ENCODE measurements at places on chromosomes 5 and 9.

DNA sequence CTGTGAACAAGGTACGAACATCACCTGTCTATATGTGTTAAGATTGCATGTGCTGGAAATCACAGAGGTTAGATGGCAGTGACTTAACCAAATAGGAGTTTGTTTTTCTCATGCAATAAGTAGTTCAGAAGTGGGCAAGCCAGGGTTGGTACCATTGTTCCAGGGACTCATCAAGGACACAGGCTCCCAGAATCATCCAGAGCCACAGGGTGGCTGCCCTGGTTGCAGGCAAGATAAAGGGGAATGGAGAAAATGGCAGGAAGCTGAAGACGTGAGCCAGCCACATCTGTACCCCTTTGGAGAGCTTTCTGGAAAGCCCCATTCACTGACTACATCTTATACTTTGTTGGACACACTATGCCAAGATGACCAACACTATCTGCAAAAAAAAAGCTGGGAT is 126.0 kb upstream of the IL12B start:
- no peak for DNase-seq

DNA sequence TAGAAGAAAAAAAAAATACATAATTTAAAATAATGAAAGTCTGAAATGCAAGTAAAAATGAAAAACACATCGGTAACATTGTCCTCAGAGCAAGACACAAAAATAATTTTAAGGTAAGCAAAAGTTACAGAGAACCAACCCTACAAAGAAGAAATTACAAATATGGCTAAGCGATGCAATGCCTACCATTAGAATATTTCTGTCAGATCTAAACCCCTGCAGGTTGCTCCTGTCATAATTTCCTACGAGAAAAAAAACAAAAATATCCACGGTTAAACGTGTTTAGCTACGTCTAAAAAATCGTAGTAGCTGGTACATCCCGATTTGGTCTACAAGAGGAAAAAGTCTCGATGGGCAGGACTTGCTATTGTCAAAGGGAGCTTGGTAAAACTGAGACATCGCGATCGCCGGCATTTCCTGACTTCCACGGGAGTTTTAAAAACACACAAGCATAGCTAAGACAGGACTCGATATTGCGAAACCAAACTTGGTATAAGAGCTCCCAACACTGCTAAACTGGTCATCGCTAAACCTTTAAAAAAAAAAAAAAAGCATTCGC is 1.1 kb upstream of the ANXA2R start:
- DNase-seq: no peak

GRCh38 chr5:179554981-179555380 is 4.6 kb downstream of the RUFY1 start:
- DNase-seq: no peak

DNA sequence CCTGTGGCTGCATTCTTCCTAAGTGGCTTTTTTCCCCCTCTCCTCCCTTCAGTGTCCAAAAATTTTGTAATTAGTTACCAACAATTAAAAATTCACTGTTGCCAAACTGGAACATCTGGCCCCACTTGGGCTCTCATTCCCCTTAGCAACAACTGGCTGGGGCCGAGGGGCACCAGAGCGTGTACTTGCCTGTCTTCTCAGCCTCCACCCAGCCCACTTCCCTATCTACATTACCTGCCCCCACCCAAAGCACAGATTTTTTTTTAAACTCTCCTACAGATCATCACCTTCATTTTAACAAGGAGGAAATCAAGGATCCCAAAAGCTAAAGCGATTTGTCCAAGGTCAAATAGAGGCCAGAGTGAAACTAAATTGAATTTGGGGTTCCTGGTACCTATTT is 278.8 kb downstream of the EBF1 start:
- no peak for DNase-seq

DNA sequence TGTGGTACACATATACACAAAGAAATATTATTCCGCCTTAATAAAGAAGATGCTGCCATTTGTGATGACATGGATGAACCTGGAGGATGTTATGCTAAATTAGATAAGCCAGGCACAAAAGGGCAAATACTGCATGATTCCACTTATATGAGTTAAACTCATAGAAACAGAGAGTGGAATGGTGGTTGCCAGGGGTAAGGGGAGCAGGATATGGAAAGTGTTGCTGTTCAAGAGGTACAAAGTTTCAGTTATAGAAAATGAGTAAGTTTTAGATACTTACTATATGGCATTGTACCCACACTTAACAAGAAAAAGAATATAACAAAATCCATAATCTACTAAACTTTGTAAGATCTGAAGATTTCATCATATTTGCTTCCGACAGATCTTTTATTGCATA is 252.2 kb downstream of the SYK start:
- no peak for DNase-seq

GRCh38 chr5:177370488-177371119 is 12.9 kb downstream of the RGS14 start:
- DNase-seq: no peak

DNA sequence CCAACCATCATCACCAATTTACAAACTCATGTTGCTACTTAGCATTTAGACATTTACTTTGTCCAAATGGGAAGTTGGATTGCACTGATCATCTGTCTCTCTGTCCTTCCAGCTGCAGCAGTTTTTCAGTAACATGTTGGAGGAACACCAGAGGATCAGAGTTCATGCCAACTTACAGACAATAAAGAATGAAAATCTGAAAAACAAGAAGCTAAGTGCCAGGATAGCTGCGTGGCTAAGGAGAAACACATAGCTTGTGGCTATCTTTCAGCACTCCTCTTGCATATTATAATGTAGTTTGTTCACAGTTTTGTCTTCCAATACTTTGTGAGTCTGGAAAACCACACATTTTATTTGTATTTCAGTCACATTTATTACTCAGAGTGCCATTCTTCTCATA is 6.4 kb upstream of the ARL14EPL start:
- DNase-seq: no peak

- no peak for DNase-seq
These were observed 39.9 kb upstream of the AKNA start for GRCh38 chr9:114427644-114428043.

DNA sequence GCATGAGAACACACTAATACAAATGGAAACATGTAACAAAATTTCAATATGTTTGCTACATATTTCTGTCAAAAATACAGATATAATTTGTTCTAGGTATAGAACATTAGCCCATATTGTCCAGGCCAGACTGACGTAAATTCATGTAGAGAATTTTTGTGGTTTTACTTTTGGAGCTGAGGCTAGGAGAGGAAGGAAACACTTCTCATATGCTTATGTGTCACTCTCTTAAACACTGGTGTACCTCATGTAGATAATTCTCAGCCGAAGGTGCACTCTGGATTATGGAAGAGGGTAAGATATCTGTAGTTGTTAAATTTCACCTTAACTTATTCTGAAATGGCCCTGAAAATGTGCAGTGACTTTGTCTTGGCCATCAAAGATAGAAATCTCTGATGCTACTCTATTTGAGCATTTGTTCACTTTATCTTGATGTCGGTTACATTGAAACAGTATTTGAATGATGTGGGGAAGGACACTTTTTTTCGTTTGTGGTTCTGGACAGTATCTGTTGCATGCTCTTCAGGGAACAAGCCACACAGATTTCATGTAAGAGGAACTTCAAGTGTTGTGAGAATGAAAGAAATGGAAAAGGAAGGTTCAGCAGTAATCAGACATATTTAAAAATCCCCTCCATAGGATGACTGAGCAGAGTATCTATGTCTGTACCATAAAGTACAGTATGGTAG is 202.7 kb downstream of the SPATA31D1 start:
- DNase-seq: no peak

DNA sequence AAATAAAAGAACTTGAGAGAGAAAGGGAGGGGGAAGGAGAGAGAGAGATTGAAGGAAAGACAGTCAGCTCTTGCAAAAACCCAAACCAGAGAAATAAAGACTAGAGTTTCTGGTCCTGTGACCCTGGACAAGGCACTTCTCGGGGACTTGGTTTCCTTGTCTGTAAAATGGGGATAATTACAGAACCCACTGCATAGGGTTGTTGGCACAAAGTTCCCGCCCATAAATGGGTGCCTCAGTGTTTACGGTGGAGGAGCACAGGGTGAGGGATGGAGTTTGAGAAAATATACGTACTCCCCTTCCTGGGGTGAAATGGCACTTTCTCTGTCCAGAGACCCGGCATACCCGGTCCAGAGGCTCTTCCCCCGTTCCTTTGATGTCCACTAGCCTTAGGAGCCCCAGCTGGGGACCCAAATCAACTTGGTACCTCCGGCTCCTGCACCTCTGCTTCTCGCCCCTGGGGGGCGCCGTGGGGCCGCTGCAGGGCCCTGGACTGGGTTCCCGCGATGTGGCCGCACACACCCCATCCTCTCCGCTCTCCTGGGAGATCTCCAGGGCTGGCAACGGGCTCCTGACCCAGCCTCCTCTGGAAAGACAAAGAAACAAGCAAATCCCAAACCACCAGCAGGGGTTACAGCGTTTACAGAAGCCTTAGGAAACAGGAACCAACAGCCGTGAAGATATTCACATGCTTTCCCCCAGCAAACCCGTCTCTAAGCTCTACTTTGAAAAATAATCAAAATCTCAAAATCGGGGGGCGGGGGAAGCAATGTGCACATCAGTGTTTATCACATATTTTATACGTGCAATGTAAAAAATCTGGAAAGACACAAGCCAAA is 26.3 kb downstream of the PTGES start:
- DNase-seq: peak; percentile 42

DNA sequence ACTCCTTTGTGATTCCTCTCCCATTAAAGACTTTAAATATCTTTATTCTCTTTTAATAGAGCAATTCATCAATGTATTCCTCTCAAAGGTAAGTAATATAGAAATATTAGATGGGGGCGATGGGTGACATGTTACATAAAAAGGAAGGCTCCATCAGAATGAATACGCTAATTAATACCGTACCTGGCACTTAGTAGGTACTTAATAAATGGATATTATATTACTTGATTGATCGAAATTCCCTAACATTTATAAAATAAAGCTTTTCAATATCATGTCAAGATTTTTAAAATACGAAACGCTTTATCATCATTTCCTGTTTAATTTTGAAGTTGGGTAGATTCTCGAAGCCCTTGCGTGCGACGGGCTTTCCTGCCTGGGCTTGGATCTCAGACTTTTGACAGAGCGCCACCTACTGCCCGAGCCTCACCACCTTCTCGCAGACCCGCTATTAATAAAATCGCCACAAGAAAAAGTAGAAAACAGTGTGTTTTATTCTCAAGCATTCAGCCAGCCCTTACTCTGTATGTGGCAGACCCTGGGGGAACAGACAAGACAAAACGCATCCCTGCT is 99.4 kb downstream of the C5orf15 start:
- peak; percentile 48 for DNase-seq

DNA sequence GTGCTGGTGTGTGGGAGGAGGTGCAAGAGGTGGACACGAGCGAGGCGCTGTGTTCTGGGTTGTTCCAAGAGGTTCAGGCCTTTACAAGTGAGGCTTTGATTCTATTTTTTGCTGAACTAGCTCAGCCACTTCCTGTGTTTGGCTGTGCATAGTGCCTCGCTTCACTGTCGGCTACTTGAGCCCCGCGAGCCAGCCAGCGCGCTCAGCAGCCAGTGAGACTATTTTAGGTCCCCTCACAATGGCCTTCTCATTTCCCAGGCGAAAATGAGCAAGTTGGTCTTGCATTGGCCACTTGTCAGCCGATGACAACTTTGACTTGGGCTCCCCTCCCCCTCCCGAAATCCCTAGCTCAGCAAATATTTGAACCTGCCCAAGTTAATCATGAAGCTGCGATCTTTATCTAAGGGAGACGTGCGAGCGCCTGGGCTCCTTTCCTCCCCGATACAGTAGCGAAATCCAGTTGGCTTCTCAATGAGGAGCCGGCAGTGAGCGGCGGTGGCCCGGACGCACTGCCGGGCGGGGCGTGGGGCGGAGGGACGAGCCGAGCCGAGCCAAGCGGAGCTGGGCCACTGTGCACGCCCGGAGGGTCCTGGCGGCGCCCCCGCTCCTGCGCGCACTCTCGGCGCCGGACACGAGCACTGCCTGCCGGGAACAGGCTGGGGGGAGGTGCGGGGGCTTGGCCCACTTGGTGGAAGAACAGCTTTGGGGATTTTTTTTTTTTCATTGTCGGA is 72.6 kb downstream of the PIK3R1 start:
- peak; percentile 18 for DNase-seq

DNA sequence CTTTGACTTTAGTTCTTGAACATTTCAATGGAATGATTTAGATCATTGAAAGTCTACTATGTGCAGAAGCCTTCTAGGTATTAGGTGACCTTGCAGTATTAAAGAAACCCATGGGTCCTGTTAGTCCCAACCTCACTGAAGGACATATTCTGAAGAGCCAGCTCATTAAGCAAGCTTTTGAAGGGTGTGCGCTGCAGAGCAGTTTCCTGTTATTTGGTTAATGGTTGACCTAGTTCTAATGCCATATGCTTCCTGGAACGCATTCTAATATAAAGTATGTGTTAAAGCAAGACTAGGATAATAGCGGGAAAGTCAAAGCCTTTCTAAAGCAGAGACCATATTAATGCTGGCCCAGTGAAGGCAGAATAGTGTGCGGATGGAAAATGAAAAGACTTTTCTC is 20.1 kb downstream of the ZNF462 start:
- DNase-seq: no peak

GRCh38 chr9:73613092-73613701 is 461.5 kb downstream of the ANXA1 start:
- no peak for DNase-seq

GRCh38 chr5:14741801-14742440 is 77.4 kb downstream of the OTULIN start:
- no peak for DNase-seq

DNA sequence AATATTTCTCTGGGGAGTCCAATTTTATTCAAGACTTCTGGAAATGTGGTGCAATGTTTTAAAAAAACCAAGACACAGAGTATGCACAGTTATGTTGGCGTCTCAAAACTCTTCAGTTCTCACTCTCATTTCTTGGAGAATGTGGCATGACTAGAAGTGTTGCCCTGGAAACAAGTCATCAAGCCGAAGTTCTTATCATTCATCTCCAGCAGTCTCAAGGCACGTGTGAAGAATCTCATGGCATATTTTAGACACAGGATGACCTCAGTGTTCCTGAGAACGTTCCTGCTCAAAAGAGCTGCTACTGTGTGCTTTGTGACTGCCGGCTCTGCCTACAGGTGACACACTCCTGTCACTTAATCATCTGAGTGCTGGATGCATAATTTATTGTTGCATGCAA is 147.4 kb upstream of the IRX4 start:
- DNase-seq: no peak

- no peak for DNase-seq
These were observed 295.3 kb downstream of the DRD1 start for GRCh38 chr5:175148636-175149172.
